ENCODE measurements at places on chromosomes 4 and X.
A peak's percentile ranks its signal among the peaks of the same experiment; 100 is the strongest.

DNA sequence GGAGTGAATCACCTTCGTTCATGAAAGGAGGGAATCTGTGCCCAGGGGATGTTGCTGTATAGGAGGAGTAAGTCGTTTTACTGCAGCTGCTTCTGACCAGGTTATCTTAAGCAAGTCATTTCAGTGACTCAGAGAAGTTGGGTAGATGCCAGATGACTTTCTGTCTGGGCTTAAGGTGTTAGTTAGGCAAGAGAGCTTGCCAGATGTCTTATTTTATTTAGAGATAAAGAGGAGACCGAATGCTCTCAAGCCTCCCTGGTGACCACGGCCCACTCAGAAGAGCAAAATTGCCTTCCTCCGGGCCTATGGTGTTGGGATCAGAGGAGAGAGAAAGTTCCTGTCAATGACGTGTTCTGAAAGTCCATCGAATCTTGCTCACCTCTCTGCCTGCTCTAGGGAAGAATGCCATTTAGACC lies 16.3 kb upstream of the ZNF827 start:
- DNase-seq, result no peak

- no peak for DNase-seq
These were observed 159.2 kb upstream of the FAM241A start for GRCh38 chr4:111986095-111986494.

DNA sequence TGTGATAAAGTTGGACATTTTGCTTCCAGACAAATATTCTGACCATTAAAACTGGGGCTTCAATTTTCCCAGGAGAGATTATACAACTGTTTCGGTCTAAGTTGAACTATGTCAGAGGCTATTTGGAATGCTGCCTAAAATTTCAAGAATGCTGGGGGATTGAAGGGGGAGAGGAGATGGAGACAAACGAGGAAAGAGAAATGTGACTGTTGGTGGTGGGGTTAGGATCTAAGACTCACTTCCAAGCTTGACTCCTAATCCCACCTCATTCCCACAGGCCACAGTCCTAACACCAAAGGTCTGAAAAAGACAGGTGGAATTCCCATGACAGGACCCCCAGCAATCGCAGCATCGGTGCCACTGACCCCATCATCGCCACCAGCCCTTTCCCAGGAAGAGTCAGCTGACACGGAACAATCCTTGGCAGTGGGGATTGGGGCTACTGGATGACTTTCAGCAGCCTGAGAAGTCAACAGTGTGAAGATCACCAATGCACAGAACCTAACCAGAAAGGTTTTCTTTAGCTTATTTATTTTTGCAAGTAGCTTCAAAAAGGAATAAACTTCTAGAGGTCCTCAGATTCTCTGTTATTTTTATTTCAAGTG lies 74.0 kb upstream of the PRSS48 start:
- no peak for DNase-seq

GRCh38 chr4:174764105-174764729 lies 64.8 kb downstream of the GLRA3 start:
- no peak for DNase-seq

- DNase-seq, result no peak
These were observed 16.6 kb downstream of the DCUN1D4 start for GRCh38 chr4:51859476-51860031.

DNA sequence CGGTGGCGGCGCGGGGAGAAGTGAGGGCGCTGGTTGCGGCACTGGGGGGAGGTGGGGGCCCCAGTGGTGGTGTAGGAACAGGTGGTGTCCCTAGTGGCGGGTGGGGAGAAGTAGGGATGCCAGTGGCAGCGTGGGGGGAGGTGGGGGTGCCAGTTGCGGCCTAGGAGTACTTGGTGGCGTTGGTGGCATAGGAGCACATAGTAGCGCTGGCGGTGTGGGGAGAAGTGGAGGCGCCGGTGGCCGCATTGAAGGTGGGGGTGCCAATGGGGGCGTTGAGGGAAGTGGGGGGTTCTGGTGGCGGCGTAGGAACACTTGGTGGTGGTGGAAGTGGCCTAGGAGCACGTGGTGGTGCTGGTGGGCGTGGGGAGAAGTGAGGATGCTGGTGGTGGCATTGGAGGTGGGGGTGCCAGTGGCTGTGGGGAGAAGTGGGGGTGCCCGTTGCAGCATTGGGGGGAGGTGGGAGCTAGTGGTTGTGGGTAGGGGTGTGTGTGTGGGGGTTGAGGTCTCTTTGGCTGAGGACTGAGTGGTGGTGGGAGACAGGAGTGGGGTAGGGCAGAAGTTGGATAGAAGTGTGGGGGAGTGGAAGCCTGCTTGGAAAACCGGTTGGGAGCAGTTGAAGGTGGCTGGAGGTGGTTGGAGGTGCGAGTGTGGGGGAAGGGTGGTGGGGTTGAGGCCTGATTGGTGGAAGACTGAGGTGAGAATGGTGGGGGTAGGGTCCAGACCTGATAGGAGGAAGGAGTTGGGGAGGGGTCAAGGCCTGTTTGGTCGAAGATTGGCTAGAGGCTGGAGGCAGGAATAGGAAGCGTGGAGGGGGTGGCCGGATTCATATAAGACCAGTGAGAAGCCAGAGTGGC lies 1.1 kb downstream of the GCNA start:
- DNase-seq, result no peak

DNA sequence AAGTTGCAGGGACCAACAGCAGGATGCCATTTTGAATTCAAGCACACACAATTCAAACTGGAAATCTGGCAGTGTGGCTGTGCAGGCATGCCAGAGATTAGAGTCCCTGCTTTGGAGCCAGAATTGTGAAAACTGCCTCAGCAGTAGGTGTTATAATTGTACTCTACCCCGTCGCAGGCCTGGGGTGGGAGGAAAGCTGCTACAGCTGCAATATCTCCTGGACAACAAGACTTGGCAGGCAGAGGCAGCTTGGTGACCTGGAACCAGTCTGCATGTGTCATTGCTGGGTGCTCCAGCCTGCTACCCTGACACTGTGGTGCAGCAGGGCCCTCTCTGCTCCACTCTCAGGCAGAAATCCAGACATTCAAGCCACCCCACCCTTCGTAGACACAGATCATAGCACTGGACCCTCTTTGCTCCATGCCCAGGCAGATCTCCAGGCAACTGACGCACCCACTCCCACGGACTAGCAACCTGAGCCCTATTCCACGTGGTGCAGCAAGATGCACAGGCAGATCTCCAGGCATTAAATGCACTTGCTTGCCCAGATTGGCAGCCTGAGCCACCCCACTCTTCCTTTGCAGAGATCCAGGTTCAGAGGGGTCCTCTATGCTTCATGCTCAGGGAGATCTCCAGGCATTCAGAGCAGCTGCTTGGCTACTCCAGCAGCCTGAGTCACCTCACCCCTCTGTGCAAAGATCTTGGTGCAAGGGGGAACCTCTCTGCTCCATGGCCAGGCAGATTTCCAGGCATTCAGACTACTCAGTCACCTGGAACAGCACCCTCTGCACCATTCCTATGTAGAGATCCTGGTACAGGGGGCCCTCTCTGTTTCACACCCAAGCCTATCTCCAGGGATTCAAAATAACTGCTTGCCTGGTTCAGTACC lies 140.5 kb downstream of the LRBA start:
- DNase-seq, result no peak

- DNase-seq, result no peak
These were observed 88.3 kb downstream of the ZNF718 start for GRCh38 chr4:212438-213188.

DNA sequence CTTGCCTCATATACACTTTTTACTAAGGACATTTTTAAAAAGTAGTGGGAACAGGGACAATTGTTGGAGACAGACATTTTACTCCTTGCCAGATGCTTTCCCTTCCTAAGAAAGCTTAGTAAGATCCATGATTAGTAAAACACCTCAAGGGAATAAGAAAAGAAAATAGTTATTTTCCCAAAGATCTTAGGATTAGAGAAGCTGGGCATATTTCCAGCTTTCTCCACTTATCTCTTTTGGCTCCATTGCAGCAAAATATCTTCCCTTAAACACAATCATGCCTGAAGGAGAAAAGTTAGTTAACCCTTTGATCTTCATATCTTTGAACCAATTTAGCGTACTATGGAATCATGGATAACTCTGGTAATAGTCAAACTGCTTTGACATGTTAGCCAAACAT lies 257.9 kb downstream of the PCDH18 start:
- DNase-seq, result no peak

DNA sequence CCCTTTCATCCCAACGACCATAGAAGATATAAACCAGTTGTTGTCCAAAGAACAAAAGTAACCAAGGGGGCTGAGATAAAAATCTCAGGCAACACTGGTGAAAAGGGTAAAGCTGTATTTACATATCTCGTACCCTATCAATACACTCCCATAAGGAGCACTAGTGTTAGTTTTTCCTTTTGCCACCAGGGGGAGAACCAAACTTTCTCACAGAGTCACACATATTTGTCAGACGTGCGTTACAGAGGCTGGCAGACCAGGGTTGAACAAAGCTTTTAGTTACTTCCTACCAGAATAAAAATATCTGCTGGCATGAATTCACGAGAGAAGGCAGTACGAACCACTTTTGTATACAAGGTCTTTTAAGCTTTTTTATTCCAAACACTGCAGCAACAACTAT lies 88.3 kb downstream of the AMELX start:
- peak; percentile 39 for DNase-seq

- no peak for DNase-seq
These were observed 265.4 kb upstream of the SLC7A11 start for GRCh38 chr4:138507522-138507921.

GRCh38 chrX:53287493-53288138 lies 6.2 kb upstream of the IQSEC2 start:
- peak; percentile 65 for DNase-seq

DNA sequence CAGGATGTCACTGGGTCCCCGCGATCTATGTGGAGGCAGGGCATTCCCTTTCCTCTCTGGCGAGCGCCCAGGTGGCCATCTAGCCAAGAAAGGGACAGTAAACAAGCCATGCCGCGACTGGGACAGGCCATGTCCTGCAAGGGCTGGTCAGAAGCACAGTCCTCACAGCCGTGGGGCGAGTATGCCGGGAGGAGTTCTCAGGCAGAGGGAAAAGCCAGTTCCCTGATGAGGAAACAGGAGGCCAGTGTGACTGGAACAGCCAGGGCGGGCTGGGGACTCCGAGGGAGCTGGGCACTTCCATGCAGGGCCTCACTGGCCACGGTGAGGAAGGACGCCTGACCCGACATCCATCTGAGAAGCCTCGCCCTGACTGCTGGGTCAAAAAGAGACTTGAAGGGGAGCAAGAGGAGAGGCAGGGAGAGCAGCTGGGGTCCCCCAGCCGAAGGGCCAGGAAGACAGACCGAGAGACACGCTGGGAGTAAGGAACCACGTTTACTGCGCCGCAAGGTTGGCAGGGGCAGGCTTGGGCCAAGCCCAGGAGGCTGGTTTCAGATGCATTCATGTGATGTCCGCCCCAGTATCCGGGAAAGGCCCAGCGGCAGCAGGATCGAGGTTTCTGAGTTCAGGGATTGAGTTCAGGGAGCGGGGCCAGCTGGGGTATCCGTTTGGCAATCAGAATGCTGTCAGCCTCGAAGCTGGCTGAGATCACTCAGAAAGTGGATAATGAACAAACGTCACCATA lies 15.0 kb downstream of the CFAP99 start:
- no peak for DNase-seq

DNA sequence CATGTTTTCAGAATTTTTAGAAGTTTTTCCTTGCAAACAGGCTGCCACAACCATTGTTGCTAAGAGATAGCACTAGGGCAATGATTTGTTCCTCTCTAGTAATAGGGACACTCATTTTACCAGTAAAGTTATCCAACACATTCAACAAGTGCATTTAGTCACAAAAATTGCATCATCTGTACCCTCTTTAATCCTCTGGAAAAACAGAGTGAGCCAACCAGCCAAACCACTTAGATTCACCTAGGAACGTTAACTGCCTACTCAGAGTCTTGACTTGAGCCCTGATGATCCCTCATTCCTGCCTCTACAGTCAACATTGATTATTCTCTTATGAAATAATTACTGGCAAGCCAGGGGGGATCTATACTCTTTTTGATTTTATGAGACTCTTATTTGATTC lies 17.0 kb upstream of the ADGRA3 start:
- DNase-seq, result no peak
